ENCODE measurements at places on chromosomes 5 and 9. TPM values are rescaled to one million over a fixed set of nuclear protein-coding genes. Genes with fewer than 3 reads are reported as not detected.

Gene PCDHA1
- total RNA-seq = not detected

Gene RAPGEF6
- total RNA-seq = 14.0 TPM

Gene EQTN
- total RNA-seq = not detected

Gene DBH
- not detected for total RNA-seq

Gene IRX4
- total RNA-seq = 4.5 TPM

Gene PCDHGA1
- total RNA-seq = not detected

Gene AGXT2
- not detected for total RNA-seq

Gene SLC6A3
- not detected for total RNA-seq

Gene SPINK6
- total RNA-seq = not detected

Gene KCNT1
- total RNA-seq = not detected

Gene C1QTNF2
- total RNA-seq = not detected

Gene NR6A1
- 4.6 TPM for total RNA-seq

Gene ZDHHC11B
- total RNA-seq = 0.24 TPM

Gene FOXI1
- total RNA-seq = not detected

Gene BAAT
- total RNA-seq = 0.24 TPM

Gene GABBR2
- not detected for total RNA-seq

Gene ANKS6
- total RNA-seq = 23.9 TPM

Gene ENTREP1
- 0.64 TPM for total RNA-seq

Gene PLPP7
- total RNA-seq = not detected

Gene CCNI2
- total RNA-seq = 0.48 TPM

Gene ADGRD2
- total RNA-seq = not detected

Gene GRK6
- 32.8 TPM for total RNA-seq

Gene JAKMIP2
- not detected for total RNA-seq

Gene PCDHA4
- 1.2 TPM for total RNA-seq

Gene ANKRD31
- total RNA-seq = under 0.01 TPM

Gene PTGDS
- not detected for total RNA-seq

Gene GZMA
- total RNA-seq = not detected

Gene CDC25C
- total RNA-seq = not detected

Gene THG1L
- 14.7 TPM for total RNA-seq

Gene LTC4S
- not detected for total RNA-seq

Gene ARSI
- total RNA-seq = 14.9 TPM

Gene PROB1
- 0.72 TPM for total RNA-seq

Gene PCDHGA8
- 0.21 TPM for total RNA-seq

Gene LHX6
- total RNA-seq = under 0.01 TPM

Gene ZNF483
- 1.4 TPM for total RNA-seq

Gene SLC6A19
- total RNA-seq = not detected

Gene CNTNAP3B
- 9.8 TPM for total RNA-seq

Gene PDE6A
- under 0.01 TPM for total RNA-seq

Gene SPINK1
- 3.6 TPM for total RNA-seq

Gene F2RL1
- total RNA-seq = 32.2 TPM

Gene GKAP1
- 0.96 TPM for total RNA-seq

Gene PTGR1
- total RNA-seq = 74.6 TPM

Gene IFNE
- 5.3 TPM for total RNA-seq

Gene PLPPR1
- under 0.01 TPM for total RNA-seq

Gene SAPCD2
- 4.1 TPM for total RNA-seq

Gene NXNL2
- 1.2 TPM for total RNA-seq

Gene MOCS2
- total RNA-seq = 18.8 TPM

Gene PTGER4
- total RNA-seq = 25.3 TPM

Data from tracheal epithelial cell (primary cell).